ENCODE measurements at places on chromosomes 2 and 18.
A peak's percentile ranks its signal among the peaks of the same experiment; 100 is the strongest.

- peak; percentile 64 for DNase-seq
These were observed 145.0 kb downstream of the TTC27 start for GRCh38 chr2:32772638-32773447.

GRCh38 chr2:236861196-236861875 lies 224.4 kb upstream of the COPS8 start:
- DNase-seq: no peak

- no peak for DNase-seq
These were observed 124.2 kb upstream of the CXCR4 start for GRCh38 chr2:136242100-136242499.

- DNase-seq: no peak
These were observed 153.3 kb upstream of the NOSTRIN start for GRCh38 chr2:168649105-168649504.

DNA sequence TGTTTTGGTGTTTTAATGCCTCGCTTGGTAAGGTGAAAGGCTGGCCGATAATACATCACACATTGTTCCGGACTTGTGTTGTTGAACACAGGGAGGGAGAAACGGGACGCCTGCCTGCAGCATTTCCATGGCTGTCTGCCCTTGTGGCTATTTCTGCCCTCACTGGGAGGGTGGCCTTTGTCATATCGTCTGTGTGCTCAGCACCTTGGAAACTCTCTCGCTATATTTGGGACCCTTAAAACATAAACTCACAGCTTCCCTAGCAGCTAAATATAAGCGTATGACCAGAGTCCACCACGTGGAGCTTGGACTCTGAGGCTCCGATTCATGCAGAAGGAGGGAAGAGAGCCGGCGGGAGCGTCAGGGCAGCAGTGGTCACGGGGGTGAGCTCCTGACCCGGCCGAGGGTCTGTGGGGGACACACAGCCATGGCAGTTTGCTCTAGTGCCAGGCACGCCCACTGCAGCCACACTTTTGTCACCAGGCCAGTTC lies 111.7 kb downstream of the SH3BP4 start:
- DNase-seq: no peak

GRCh38 chr2:19900931-19901441 lies 797 bp downstream of the TTC32 start:
- peak; percentile 53 for DNase-seq

DNA sequence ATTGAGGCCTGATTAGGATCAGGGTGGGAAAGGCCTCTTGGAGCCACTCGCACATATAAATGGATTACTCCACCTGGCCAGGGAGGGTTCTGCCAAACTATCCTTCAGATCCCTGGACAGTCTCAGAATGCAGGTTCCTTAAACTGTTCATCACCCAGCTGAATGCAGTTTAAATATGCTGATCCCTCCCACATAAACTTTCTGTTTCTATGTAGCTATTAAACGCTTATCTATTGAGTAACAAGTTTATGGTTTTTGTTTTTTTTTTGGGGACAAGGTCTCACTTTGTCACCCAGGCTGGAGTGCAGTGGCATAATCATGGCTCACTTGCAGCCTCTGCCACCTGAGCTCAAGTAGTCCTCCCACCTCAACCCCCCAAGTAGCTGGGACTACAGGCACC lies 1.9 kb downstream of the CAD start:
- no peak for DNase-seq

- peak; percentile 64 for DNase-seq
These were observed 47.3 kb upstream of the NDUFV2 start for GRCh38 chr18:9055185-9055584.

GRCh38 chr2:64036034-64036705 lies 16.9 kb upstream of the VPS54 start:
- DNase-seq: peak; percentile 10

- peak; percentile 56 for DNase-seq
These were observed 89.4 kb downstream of the CELF4 start for GRCh38 chr18:37476182-37476581.

DNA sequence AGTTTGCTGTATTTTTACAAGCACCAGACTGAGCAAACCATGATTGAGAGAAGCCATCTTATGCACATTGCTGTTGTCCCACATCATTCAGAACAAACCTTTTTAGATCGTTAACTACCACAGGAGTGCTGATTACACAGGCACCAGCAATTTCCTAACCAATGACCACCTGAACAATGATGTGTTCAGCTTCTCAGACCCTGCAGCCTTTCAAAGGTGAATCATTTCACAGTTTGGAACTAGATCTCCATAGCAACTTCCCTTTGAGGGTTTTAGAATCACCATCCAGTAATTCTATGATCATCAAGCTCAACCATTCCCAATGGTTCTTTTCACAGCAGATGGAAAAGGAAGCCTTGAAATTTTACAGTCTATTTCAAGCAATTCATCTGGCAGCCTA lies 71.4 kb downstream of the OLA1 start:
- DNase-seq: no peak

DNA sequence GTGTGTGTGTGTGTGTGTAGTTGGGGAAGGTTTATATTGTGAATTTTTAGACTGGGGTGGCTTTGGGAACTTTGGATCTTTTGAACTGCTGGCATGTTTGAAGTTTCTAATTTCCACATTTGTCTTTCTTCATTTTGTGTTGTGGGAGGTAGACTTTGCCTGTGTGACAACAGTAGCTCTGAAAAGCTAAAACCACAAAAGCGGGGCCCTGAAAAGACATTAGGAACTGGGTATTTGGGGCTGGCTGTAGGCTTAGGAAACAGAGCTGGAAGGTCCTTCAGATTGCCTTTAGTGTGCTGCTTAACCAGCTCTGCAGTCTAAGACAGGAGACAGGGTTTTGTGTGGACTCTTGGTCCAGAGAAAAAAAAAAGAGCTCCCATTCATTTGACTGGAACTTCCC lies 27.2 kb upstream of the DOCK10 start:
- no peak for DNase-seq

Data from hematopoietic multipotent progenitor cell treated with erythropoietin and hydrocortisone succinate and interleukin-3 and kit ligand, for 8 days (in vitro differentiated cells).